ENCODE measurements at places on chromosomes 2 and 18.

- DNase-seq, result no peak
Measured at GRCh38 chr2:134663451-134664450, 55.0 kb downstream of the TMEM163 start.

DNA sequence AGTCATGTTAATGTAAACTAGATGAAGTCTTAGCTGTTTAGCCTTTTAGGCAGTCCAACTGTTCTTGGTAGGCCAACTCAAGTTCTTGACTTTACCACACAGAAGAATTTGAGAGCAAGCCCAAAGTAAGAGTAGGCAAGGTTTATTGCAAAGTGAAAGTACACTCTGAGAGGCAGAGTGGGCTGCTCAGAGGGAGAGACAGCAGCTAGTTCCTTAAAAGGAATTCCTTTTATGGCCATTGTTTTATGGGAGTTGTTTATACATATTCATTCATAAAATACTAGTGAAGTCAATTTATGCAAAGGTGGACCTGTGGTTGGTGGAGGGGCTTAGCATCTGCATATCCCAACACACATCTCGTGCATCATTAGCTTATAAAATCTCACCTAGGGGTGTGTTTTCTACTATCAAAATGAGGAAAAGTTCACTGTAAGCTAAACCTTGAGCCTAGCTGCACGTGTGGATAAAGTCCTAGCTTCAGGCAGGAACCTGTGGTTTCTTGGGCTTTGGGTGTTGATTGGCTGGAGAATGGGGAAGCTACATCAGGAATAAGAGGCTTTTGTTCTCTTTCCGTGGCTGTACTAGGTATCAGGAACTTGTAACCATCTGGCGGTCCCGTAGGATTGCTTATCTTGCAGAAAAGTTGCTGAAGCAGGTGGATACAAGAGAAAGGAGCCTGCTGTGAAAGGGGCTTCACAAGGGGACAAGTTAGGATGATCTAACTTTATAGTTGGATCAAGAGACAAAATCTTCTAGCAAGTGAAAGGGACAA, 110.4 kb upstream of the GULP1 start:
- DNase-seq, result no peak

DNA sequence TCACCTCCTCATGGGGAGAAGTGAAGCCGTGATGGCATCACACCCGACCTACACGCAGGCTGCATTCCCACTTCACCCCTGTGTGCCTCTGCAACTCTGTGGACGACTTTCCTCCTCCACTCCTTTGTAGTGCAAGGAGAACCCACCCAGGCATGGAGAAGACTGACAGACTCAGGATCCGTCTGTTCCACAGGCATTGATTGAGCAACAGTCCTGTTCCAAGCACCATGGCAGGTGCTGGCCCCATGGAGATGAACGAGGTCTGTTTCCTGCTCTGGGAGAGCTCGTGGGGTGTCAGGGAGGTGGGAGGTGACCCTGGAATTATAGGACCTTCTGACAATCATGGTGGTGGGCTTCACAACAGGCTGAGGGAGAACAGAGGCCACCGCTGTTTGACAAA, 284.7 kb upstream of the HDAC4 start:
- DNase-seq, result no peak

GRCh38 chr18:37967261-37967660, 401.7 kb upstream of the CELF4 start:
- no peak for DNase-seq

DNA sequence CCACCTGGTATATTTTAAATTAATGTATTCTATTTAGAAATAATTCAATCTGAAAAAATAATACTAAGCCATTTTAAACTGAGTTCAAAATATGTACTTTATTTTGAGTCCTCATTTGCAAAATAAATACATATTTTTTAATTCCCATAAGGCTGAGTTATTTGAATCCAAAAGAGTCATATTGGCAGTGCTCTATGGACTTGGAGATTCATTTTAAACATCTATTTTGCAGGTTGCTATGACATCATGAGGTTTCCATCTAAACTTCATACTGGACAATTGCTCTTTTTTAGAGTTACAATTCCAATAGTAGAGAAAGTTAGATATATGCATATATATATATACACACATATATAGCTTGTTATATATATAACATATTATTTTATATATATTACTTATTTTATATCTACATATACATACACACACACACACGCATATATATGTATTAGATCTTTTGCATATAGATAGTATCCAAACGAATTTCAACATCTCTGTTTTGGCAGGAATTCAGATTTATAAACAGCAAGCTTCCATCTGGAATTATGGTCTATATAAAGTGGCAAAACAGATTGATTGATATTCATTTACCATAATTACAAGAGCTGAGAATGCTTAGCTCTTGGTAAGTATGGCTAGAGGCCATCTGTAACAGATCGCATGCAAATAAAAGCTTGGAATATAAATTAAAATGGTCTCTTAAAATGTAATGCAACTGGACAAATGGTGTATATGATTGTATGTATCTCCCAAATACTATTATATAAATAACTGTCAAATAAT, 34.9 kb downstream of the NOL4 start:
- DNase-seq, result no peak

GRCh38 chr2:190277234-190278112, 42.2 kb downstream of the HIBCH start:
- DNase-seq, result no peak

- no peak for DNase-seq
Measured at GRCh38 chr2:189658306-189659212, 2.7 kb upstream of the ASNSD1 start.

DNA sequence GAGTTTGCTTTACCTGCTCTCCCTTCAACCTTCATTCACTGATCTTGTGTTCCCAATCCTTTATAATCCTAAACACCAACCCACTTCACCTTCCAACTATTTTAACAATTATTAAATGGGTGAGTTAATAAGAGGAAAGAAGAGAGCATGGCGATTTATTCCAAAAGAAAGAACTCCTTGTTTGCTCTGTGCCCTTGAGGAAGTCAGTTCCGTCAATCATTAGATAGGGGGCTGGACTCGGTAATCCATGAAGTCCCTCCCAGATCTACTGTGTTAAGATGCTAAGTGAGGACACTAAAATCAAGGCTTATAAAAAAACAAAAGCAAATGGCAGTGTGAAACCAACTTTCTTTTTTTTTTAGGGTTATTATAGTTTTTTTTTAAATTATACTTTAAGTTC, 589.9 kb downstream of the XIRP2 start:
- no peak for DNase-seq

GRCh38 chr2:212328712-212329496, 209.7 kb downstream of the ERBB4 start:
- no peak for DNase-seq

DNA sequence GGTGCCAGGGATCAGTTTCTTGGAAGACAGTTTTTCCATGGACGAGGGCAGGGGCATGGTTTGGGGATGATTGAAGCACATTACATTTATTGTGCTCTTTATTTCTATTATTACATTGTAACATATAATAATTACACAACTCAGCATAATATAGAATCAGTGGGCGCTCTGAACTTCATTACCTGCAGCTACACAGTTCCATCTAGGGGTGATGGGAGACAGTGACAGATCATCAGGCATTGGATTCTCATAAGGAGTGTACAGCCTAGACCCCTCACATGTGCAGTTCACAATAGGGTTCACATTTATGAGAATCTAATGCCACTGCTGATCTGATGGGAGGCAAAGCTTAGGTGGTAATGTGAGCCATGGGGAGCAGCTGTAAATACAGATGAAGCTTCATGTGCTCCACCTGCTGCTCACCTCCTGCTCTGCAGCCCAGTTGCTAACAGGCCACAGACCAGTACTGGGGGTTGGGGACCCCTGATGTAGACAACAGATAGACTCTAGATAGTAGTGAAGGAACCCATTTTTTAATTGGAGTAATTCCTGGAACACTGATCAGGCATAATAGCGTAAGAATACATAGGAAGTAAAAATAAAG, 41.5 kb upstream of the MC4R start:
- DNase-seq, result no peak

Measured in DMS79 treated with DMSO at 0.1 percent for 48 hours (cell line).